MCF 10A (cell line): ENCODE measurements at places on chromosomes 3 and 15. TPM values are rescaled to one million over a fixed set of nuclear protein-coding genes. Genes with fewer than 3 reads are reported as not detected.

- peaks cover 25% of the 10 kb centered on the region for H3K4me1 ChIP-seq
- no peak overlapping the region for H3K27ac ChIP-seq
- H3K4me3 ChIP-seq: no peak overlapping the region
- H3K36me3 ChIP-seq: no peaks in the 10 kb centered on the region
Observed at GRCh38 chr15:62745621-62746225, 296.8 kb upstream of the TPM1 start.

- peak overlapping the region; percentile 98 for H3K27ac ChIP-seq
- DNase-seq: peak; percentile 67
- H3K27me3 ChIP-seq: no peaks in the 10 kb centered on the region
- H3K4me1 ChIP-seq: peaks cover 25% of the 10 kb centered on the region
- H3K36me3 ChIP-seq: peaks cover 17% of the 10 kb centered on the region
Observed at GRCh38 chr3:105365391-105366325, 1.1 kb upstream of the ALCAM start.

TUSC2 gene
- 14.5 and 20.4 TPM in 2 replicates for total RNA-seq

DNA sequence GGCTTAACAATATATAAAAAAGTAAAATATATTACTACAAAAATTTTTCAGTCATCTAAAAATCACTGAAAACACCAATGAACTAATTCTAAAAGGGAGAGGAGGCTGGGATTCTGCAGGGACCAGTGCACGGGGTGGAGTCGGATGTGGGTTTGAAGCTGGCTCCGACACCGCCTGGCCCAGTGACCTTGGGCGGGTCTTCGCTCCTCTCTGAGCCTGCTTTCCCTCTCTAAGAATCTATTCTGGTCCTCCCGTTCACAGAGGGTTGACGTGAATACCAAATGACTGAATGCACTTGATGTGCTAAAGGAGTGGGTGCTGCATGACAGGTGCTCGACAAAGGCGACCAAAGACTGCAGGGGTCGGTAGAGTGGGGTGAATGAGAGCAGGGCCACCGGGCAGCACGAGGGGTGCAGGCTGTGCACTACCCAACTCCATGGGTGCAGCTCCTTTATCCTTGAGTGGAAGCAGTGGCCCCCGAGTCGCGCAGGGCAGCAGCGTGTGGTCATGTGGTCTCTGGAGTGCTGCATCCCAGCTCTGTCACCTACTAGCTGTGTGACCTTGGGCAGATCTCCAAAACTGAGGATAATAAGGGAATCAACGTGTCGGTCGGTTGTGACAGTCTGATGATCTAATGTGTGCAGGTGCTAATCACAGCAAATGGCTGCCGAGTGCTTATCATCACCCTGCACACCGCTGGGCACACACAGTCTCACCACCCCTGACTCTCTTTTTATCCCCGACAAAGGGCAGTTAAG, 8.6 kb upstream of the IQSEC1 start:
- H3K27ac ChIP-seq: no peak overlapping the region
- no peaks in the 10 kb centered on the region for H3K4me1 ChIP-seq

- peaks cover 71% of the 10 kb centered on the region for H3K36me3 ChIP-seq
- no peak overlapping the region for H3K4me3 ChIP-seq
- H3K27me3 ChIP-seq: no peaks in the 10 kb centered on the region
- no peak for DNase-seq
- H3K27ac ChIP-seq: no peak overlapping the region
Observed at GRCh38 chr3:132679911-132680310, 19.8 kb downstream of the UBA5 start.

- no peak overlapping the region for H3K4me3 ChIP-seq
- peaks cover 20% of the 10 kb centered on the region for H3K4me1 ChIP-seq
- H3K27ac ChIP-seq: no peak overlapping the region
- no peaks in the 10 kb centered on the region for H3K36me3 ChIP-seq
- DNase-seq: no peak
- no peaks in the 10 kb centered on the region for H3K27me3 ChIP-seq
Observed at GRCh38 chr15:35722501-35722900, 176.5 kb upstream of the DPH6 start.

- H3K27ac ChIP-seq: no peak overlapping the region
- H3K27me3 ChIP-seq: no peaks in the 10 kb centered on the region
- no peaks in the 10 kb centered on the region for H3K4me1 ChIP-seq
Observed at GRCh38 chr3:176447369-176447768, 749.9 kb downstream of the TBL1XR1 start.

ATP8B4 gene
- not detected in 2 replicates for total RNA-seq

HGD gene
- total RNA-seq: 0.44 and 1.0 TPM in 2 replicates

- H3K4me3 ChIP-seq: no peak overlapping the region
- DNase-seq: peak; percentile 82
- no peak overlapping the region for H3K27ac ChIP-seq
- H3K27me3 ChIP-seq: no peaks in the 10 kb centered on the region
- H3K36me3 ChIP-seq: peaks cover 54% of the 10 kb centered on the region
Observed at GRCh38 chr3:53114011-53114400, 16.2 kb downstream of the RFT1 start.
